ENCODE measurements at places on chromosomes 4 and X. TPM values are rescaled to one million over a fixed set of nuclear protein-coding genes. Genes with fewer than 3 reads are reported as not detected.
A peak's percentile ranks its signal among the peaks of the same experiment; 100 is the strongest.

Gene DRD5
- not detected for total RNA-seq

Gene SLC25A43
- total RNA-seq: 15.5 TPM

Gene TCEAL5
- total RNA-seq: not detected

Gene ALB
- not detected for total RNA-seq

Gene DUX4
- not detected for total RNA-seq

Gene HTR2C
- total RNA-seq: not detected

Gene SPATA18
- not detected for total RNA-seq

Gene EOLA1
- 17.8 TPM for total RNA-seq

- no peak overlapping the region for H3K4me3 ChIP-seq
- H3K27ac ChIP-seq: no peak overlapping the region
- no peaks in the 10 kb centered on the region for H3K27me3 ChIP-seq
- H3K4me1 ChIP-seq: no peaks in the 10 kb centered on the region
- peak; percentile 0 for DNase-seq
Observed at GRCh38 chrX:114162068-114162735, 421.7 kb upstream of the HTR2C start.

DNA sequence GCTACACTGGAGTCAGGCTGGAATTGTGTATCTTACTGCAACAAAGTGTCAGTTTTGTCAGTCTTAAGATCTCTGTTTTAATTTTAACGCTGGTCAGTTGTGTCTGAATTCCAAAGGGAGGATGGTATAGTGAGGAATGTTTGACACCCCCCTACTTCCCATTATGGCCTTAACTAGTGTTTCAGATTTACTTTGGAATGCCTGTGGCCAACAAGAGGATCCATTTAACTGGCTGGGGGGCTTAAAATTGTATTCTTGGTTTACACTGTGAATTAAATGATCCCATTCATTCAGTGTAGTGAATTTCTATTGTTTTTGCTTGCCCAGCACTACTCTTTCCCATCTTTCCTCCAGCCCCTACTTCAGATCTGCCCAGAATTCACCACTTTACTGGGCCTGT, 75.8 kb upstream of the IQCM start:
- H3K27ac ChIP-seq: no peak overlapping the region
- no peak overlapping the region for H3K4me3 ChIP-seq
- no peak for DNase-seq
- no peaks in the 10 kb centered on the region for H3K27me3 ChIP-seq
- H3K36me3 ChIP-seq: no peaks in the 10 kb centered on the region

- peaks cover 8% of the 10 kb centered on the region for H3K4me1 ChIP-seq
- H3K27me3 ChIP-seq: no peaks in the 10 kb centered on the region
- no peak for DNase-seq
- no peaks in the 10 kb centered on the region for H3K36me3 ChIP-seq
Observed at GRCh38 chr4:149766135-149766534, 49.5 kb downstream of the IQCM start.

DNA sequence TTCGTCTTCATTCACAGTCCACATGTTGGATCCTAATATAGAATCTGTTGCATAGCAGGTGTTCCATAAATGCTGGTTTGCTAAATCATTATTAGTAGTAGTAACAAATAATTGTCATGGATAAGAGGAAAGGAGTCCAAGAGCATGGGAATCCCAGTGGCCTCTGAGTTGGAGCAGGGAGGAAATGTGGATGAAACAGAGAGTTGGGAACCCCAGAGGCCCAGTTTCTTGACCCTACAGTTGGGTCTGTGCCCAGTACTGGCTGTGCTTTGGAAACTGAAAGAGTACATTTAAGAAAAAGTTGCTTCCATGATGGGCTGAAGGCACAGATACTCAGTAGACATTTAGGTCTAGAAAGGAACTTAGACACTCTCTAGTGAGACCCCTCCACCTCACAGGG, 149.4 kb upstream of the PSAPL1 start:
- H3K4me1 ChIP-seq: no peaks in the 10 kb centered on the region
- DNase-seq: no peak
- no peak overlapping the region for H3K27ac ChIP-seq
- peaks cover 16% of the 10 kb centered on the region for H3K27me3 ChIP-seq
- no peak overlapping the region for H3K4me3 ChIP-seq
- H3K36me3 ChIP-seq: no peaks in the 10 kb centered on the region

- peak; percentile 60 for DNase-seq
- peaks cover 23% of the 10 kb centered on the region for H3K4me1 ChIP-seq
- peak overlapping the region; percentile 73 for H3K27ac ChIP-seq
Observed at GRCh38 chr4:153153339-153153871, 50.8 kb upstream of the TRIM2 start.

GRCh38 chr4:19683426-19683825, 568.3 kb upstream of the SLIT2 start:
- no peak overlapping the region for H3K4me3 ChIP-seq
- H3K27ac ChIP-seq: no peak overlapping the region
- DNase-seq: no peak
- H3K27me3 ChIP-seq: no peaks in the 10 kb centered on the region
- H3K36me3 ChIP-seq: no peaks in the 10 kb centered on the region

DNA sequence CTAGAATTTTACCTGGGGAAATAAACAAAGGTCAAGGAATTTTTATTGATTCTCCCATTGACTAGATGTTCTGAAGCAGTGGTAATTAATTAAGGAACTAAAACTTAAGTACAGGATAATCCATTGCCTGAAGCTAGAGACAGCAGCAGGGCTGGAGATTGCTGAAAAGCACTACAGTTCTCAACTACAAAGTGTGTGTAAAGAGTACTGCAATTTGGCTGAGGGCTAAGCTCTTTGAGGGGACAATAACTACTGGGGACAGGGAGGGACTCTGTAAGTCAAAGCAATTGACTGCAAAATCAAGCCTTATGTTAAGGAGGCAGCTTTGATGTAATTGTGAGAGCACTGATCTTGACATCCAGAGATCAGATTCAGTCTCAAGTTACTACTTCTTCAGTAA, 260.4 kb downstream of the GALNTL6 start:
- H3K4me1 ChIP-seq: no peaks in the 10 kb centered on the region
- H3K27ac ChIP-seq: no peak overlapping the region
- H3K27me3 ChIP-seq: no peaks in the 10 kb centered on the region
- H3K4me3 ChIP-seq: no peak overlapping the region
- no peak for DNase-seq
- H3K36me3 ChIP-seq: no peaks in the 10 kb centered on the region

DNA sequence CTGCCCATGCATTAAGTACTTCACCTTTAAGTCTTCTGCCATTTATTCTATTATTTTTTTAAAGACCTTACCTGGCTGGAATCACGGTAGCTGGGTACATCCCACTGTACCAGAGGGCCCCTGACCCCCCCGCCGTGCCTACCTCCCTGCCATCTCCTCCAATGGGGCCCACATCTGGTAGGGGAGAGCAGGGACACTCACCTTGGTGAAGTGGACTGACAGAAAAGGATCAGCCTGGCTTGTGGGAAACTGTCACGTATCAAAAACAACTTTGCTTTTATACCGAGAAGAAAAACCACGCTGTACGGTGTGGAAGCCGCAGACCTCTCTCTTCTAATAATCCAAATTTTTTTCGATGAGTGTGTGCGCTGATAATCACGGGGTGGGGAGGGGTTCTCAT, at the start of gene FOXP3:
TSS of gene FOXP3 (minus strand) at position 251 of the 400 bp plus-strand sequence. CDS start 6,205 bp downstream, outside the sequence.
- no peak within 1 kb of the TSS for H3K4me3 ChIP-seq
- H3K27ac ChIP-seq: no peak within 1 kb of the TSS
- no peak for DNase-seq
- peaks cover 9% of the 10 kb centered on the region for H3K4me1 ChIP-seq
- peaks cover 45% of the 10 kb centered on the region for H3K27me3 ChIP-seq
- H3K36me3 ChIP-seq: peaks cover 17% of the 10 kb centered on the region

GRCh38 chr4:109444182-109444844, 10.7 kb downstream of the SEC24B start:
- no peak overlapping the region for H3K4me3 ChIP-seq
- H3K36me3 ChIP-seq: no peaks in the 10 kb centered on the region
- H3K27ac ChIP-seq: peak overlapping the region; percentile 31

GRCh38 chrX:23883737-23884354, 23.9 kb downstream of the APOO start:
- DNase-seq: no peak
- peak overlapping the region; percentile 39 for H3K4me3 ChIP-seq

DNA sequence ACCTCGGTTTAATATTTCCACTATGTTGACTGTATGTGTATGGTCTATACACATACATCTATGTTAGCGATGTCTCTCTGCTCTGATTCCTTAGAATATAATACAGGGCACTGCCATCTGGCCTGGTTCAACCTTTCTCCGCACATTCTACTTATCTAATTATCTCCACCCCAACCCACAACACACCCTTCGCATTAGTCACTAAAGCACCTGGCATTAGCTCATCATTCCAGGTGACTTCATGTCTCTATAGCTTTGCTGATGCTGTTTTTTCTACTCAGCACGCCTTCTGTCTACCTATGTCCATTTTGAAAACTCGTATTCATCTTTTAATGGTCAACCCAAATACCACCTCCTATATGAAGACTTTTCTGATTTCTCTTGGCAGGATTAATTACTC, 425.2 kb upstream of the RASGEF1B start:
- no peak overlapping the region for H3K27ac ChIP-seq
- no peaks in the 10 kb centered on the region for H3K4me1 ChIP-seq
- no peaks in the 10 kb centered on the region for H3K36me3 ChIP-seq
